ENCODE measurements at places on chromosomes 4 and X. TPM values are rescaled to one million over a fixed set of nuclear protein-coding genes. Genes with fewer than 3 reads are reported as not detected.
A peak's percentile ranks its signal among the peaks of the same experiment; 100 is the strongest.

The UXT gene
- 140 TPM for total RNA-seq

The CHRDL1 gene
- total RNA-seq, result not detected

The PITX2 gene
- total RNA-seq, result not detected

The SLC7A11 gene
- total RNA-seq, result 0.07 TPM

The SMARCA1 gene
- 0.25 TPM for total RNA-seq

The ADGRG2 gene
- not detected for total RNA-seq

DNA sequence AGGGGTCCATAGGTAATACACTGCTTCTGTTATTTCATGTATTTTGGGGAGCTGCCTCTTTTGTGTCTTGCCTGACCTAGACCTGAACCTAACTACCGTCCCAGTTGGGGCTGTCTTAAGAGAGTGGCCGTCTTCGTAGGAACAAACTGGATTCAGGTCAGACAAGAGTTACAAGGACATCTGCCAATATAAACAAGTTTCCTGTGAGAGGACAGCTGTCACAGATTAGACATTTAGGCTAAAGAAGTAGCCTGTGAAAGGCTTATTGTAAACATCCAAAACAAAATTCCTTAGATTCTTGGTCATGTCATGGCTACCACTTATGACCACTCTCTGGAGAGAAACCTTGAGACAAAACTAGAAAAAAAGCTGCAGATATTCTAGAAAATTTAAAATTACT is 797.6 kb upstream of the AADAT start:
- no peaks in the 10 kb centered on the region for H3K4me1 ChIP-seq
- H3K4me3 ChIP-seq, result no peak overlapping the region
- DNase-seq, result no peak
- H3K27ac ChIP-seq, result no peak overlapping the region

DNA sequence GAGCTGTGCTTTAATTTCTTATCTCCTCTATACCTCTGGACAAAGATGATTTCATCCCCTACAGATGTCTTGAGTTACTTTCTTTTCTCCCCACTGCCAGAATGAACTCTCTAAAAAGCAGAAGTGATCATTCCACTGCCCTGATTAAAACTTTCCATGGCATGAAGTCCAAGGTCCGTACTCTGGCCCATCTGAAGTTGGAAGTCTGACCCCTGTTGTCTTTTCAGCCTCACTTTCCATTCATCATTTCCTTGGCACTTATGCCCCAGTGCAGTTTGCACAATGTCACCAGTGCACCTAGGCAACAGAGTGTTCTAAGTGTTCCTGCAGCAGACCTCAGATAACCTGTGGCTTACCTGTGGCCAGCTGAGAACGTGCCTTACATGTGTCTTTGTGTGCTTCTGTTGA is 242.4 kb downstream of the FRAS1 start:
- H3K4me1 ChIP-seq, result no peaks in the 10 kb centered on the region
- no peak for DNase-seq
- no peaks in the 10 kb centered on the region for H3K36me3 ChIP-seq

GRCh38 chr4:169233691-169234090 is 37.1 kb downstream of the SH3RF1 start:
- no peaks in the 10 kb centered on the region for H3K27me3 ChIP-seq
- no peaks in the 10 kb centered on the region for H3K36me3 ChIP-seq
- DNase-seq, result no peak
- H3K27ac ChIP-seq, result no peak overlapping the region

GRCh38 chrX:66162331-66162822 is 1.7 kb upstream of the HEPH start:
- no peaks in the 10 kb centered on the region for H3K4me1 ChIP-seq
- no peaks in the 10 kb centered on the region for H3K27me3 ChIP-seq
- H3K4me3 ChIP-seq, result no peak overlapping the region
- no peak for DNase-seq
- H3K27ac ChIP-seq, result no peak overlapping the region
- H3K36me3 ChIP-seq, result no peaks in the 10 kb centered on the region

GRCh38 chr4:168167714-168168284 is 75.5 kb downstream of the ANXA10 start:
- H3K4me3 ChIP-seq, result no peak overlapping the region
- peaks cover 2% of the 10 kb centered on the region for H3K27me3 ChIP-seq
- H3K36me3 ChIP-seq, result no peaks in the 10 kb centered on the region
- DNase-seq, result peak; percentile 28

GRCh38 chr4:107155366-107155765 is 119.3 kb upstream of the DKK2 start:
- no peak for DNase-seq
- no peak overlapping the region for H3K27ac ChIP-seq
- H3K4me3 ChIP-seq, result no peak overlapping the region
- no peaks in the 10 kb centered on the region for H3K4me1 ChIP-seq

GRCh38 chrX:70754169-70754848 is 154.2 kb downstream of the TEX11 start:
- no peaks in the 10 kb centered on the region for H3K36me3 ChIP-seq
- H3K4me3 ChIP-seq, result no peak overlapping the region
- no peak overlapping the region for H3K27ac ChIP-seq

GRCh38 chr4:84718699-84719098 is 135.8 kb downstream of the CDS1 start:
- no peaks in the 10 kb centered on the region for H3K4me1 ChIP-seq
- H3K4me3 ChIP-seq, result no peak overlapping the region
- no peak for DNase-seq

DNA sequence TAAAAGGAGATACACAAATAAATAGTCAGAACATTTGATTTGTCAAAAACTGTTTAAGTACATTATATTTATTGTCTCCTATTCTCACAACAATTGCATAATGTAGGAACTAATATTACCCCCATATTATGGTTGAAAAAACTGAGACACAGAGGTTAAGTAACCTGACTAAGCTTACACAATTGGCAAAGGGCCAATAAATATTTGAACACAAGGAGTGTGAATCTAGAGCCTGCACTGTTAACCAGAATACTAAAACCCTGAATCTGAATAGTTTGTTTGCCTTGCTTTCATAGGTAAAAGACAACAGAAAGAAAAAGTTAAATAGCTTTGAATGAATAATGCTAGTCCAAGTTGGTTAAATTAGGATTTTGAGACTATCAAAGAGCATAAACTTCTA is 55.2 kb downstream of the IL13RA2 start:
- no peak overlapping the region for H3K27ac ChIP-seq
- no peak overlapping the region for H3K4me3 ChIP-seq
- DNase-seq, result no peak

GRCh38 chr4:165293927-165294649 is 33.4 kb upstream of the MSMO1 start:
- no peaks in the 10 kb centered on the region for H3K27me3 ChIP-seq
- no peak for DNase-seq
- H3K27ac ChIP-seq, result no peak overlapping the region
- no peak overlapping the region for H3K4me3 ChIP-seq
- H3K4me1 ChIP-seq, result peaks cover 7% of the 10 kb centered on the region

- H3K27ac ChIP-seq, result no peak overlapping the region
- H3K4me1 ChIP-seq, result no peaks in the 10 kb centered on the region
These were observed 61.3 kb upstream of the ARX start for GRCh38 chrX:25076941-25077500.

DNA sequence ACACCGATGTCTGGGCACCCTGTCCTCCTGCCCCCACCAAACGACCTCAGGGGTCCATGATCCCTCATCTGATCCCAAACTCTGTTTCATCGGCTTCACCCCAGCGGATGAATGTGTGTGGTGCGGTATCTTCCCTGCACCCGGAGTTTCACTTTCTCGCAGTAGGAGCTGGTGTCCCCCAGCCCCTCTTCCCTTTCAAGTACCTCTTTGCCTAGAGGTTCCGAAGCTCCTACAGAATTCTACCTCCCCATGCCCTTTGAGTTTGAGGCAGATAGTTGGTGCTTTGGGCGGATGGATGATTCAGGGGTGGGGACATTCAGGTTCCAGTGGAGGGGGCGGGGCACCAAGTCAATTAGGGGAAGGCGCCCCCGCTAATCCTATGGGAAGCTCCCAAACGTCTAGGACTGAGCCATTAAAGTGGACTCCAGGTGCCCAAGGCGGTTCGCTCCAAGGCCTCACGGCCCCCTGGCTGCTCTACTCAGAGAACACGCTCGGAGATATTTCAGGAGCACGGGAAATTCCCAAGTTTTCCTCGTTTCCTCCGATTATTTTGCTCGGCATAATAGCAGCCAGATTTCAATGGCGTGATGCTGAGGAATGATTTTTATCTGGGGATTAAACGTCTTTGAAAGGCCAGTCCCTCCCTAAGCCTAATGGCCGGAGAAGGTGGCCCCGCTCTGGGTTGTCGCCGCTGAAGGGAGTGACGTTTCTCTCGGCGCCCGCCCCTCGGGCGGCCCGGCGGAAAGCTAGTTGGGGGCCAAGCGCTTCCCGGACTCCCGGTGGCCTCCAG is 1.3 kb downstream of the MSX1 start:
- DNase-seq, result no peak
- peaks cover 34% of the 10 kb centered on the region for H3K4me1 ChIP-seq
- H3K4me3 ChIP-seq, result peak overlapping the region; percentile 68

All from CD4-positive, CD25-positive, alpha-beta regulatory T cell (primary cell).